ENCODE measurements at places on chromosomes 13 and 19.
A peak's percentile ranks its signal among the peaks of the same experiment; 100 is the strongest.

GRCh38 chr13:41605319-41606285 lies 148.3 kb downstream of the RGCC start:
- no peak for DNase-seq

GRCh38 chr19:51986309-51987291 lies at the start of gene ZNF350:
TSS of gene ZNF350 (minus strand) at chr19:51986840. CDS start at chr19:51974360, 12,480 bp downstream.
- DNase-seq, result peak; percentile 69

DNA sequence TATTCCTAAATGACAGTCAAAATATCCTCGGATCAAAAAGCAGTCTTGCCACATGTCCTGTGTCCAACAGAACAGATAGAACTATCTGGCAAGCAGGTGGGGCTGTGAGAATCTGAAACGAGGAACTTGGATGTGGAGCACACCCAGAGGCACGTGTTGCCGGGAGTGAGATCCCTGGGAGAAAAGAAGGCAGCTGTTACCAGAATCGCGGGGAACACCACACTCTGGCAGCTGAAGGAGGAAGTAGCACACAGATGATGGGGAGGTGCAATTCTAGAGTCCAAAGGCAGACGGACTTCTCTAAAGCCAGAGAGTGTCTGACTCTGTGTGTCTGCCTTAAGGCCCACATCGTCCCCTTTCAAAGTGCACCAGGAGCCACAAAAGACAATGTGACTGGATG lies 22.3 kb downstream of the SLC7A1 start:
- no peak for DNase-seq

DNA sequence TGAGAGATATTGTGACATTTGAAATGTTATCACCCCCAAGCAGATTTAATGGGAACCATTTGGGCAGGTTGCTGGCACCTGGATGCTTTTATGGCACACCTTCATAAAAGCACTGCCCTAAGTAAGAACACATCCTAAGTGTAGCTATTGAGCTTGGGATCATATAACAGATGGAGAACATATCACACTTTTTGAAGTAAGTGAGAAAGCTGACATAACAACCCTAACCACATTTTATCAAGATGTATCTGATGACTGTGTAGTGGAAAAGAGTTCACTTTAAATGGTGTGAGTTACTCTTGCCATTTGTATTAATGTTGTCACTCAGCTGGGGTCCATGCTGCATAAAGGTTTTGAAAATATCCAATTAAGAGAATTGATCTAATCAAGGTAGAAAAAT lies 287.9 kb downstream of the DCLK1 start:
- no peak for DNase-seq

GRCh38 chr19:7349961-7350711 lies 1.4 kb downstream of the ARHGEF18 start:
- peak; percentile 65 for DNase-seq

DNA sequence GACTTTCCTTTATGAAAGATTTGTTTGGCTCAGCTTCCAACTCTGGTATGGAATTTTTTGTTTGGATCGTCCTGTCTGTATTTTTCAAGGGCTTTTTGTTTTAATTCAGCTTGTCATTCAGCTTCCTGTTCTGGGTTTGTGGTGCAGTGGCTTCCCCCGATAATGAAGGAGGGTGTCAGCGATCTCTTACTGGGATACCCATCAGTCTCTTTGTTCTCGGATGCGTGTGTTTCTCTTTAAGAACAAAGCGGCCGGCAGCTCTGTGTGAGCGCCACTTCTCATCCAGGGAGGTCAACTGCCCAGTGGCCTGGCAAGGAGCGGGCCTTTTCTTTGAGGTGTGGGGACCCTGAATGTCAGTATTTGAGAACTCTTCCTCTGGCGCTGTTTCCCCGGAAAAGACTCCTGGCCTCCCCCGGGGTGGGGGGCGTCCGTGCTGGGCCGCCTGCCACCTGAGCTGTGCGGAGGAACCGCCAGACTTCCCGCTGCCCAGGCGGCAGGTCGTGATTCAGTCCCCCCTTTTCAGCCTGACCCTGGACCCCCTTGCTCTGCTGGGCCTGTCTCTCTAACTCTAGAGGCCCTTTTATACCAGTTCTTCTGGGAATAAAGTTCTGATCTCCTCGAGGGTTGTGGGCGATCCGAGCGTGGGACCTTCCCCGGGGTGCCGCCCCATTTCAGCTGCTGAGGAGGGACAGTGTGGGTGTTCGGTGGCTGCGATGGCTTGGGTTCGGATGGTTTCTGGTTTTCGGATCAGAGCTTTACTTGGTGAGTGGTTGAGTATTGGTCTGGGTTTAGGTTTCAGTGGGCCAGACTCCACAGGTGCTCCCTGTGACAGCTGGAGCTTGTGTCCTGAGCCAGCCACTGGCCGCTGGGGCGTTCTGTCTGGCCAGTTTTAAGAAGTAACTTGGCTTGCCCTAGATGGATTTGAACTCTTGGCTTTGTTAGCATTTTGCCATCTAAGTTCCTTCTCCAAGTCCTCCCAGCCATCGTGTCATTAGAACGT lies 3.4 kb downstream of the SF3A2 start:
- no peak for DNase-seq

DNA sequence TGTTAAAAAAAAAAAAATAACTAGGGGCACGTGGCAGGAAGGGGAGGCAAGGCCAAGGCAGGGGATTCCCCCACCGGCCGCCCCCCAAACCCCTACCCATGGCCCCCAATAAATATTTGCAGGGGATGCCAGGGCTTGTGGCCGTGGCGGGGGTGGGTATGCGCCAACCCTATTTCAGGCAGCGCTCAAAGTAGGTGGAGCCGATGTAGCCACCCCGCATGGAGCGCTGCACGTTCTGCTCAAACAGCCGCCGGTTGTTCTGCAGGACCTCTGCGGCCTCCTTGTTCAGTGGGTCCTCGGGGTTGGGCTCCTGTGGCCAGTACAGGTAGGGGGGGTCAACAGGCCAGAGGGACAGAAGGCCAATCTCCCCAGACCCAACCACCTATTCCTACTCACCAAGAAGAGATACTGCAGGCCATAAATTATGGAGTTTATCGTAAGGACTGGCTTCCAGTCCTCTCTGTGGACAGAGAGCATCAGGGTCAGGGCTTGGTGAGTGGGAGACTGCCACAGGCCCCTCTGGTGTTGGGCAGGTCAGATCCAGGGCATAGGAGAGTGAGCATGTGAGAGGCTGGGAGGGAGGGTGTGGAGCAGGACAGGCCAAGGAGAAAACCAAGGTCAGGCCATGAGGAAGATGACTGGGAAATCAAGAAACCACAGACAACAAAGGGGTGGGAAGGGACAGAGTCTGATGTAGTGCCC lies 1.2 kb upstream of the CHMP2A start:
- DNase-seq, result no peak

- DNase-seq, result no peak
Observed at GRCh38 chr19:39953915-39954314, 17.1 kb upstream of the PSMC4 start.

DNA sequence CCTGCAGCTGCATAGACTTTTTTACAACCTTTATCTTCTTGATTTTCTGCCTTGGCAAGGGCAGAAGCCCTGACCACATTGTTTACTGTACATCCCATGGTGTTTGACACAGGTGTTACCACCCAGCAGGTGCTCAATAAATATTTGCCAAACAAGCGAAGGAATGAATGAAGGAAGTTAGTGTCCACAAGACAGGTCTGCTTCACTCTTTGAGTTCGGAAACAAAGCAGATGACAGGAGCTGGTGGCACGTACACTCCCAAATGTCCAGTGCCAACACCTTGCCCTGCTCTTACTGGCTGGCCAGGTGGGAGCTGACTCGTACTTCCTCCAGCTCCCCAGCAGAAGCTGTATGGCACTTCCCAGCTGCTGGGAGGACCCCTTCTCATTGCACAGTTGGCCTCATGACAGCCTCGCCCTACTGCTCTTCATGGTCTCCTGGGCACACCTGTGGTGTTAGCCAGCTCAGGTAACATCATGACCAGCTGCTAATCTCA lies 22.0 kb upstream of the MUC16 start:
- no peak for DNase-seq

DNA sequence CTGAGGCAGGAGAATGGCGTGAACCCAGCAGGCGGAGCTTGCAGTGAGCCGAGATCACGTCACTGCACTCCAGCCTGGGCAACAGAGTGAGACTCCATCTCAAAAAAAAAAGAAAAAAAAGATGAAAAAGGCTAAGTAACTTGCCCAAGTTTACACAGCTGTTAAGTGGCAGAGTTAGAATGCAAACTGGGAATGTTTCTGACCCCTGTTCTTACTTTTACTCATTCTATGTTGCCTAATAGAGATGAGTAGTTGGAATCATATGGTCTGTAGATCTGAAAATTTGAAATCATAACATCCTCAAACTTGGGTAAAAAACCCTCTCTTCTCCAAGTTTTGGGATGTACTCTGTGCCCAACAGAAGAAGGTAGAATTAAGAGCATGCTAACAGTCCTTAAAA lies 235.8 kb upstream of the RFC3 start:
- DNase-seq, result no peak

DNA sequence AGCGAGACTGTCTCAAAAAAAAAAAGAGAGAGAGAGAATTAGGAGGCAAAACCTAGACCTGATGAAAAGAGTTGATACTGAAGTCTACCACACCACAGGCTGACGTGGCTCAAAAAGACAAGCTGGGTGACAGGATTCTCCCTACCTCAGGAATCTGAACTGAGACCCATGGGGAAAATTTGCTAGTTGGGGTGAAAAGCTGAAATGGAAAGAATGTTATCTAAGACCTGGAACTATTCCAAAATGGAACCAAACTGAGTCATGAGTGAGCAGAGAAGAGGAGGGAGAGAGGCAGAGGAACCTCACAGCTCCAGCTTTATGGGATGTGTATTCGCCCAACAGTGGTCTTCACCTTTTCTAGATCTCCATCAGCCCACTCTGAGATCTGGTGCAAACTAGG lies 11.7 kb downstream of the SMG9 start:
- DNase-seq, result no peak

DNA sequence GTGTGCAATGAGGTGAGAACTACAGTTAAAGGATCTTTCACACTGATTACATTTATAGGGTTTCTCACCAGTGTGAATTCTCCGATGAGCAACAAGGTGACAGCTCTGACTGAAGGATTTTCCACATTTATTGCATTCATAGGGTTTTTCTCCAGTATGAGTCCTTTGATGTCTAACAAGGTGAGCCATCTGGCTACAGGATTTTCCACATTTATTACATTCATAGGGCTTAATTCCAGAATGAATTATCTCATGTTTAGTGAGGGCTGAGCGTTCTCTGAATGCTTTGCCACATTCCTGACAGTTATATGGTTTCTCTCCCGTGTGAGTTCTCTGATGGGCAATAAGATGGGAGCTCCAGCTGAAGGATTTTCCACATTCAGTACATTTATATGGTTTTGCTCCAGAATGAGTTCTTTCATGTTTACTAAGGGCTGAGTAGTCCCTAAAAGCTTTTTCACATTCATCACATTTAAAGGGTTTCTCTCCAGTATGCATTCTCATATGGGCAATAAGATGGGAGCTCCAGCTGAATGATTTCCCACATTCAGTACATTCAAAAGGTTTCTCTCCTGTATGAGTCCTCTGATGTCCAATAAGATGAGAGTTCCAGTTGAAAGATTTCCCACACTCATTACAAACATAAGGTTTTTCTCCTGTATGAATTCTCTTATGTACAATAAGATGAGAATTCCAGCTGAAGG lies 4.4 kb upstream of the C19orf18 start:
- DNase-seq, result no peak

GRCh38 chr19:13681509-13681908 lies 82.8 kb upstream of the MRI1 start:
- no peak for DNase-seq

- DNase-seq, result no peak
Observed at GRCh38 chr19:30269638-30270037, 102.5 kb upstream of the ZNF536 start.

- DNase-seq, result no peak
Observed at GRCh38 chr19:16200038-16201010, 2.6 kb downstream of the AP1M1 start.

- no peak for DNase-seq
Observed at GRCh38 chr13:39892721-39893685, 237.5 kb downstream of the COG6 start.

DNA sequence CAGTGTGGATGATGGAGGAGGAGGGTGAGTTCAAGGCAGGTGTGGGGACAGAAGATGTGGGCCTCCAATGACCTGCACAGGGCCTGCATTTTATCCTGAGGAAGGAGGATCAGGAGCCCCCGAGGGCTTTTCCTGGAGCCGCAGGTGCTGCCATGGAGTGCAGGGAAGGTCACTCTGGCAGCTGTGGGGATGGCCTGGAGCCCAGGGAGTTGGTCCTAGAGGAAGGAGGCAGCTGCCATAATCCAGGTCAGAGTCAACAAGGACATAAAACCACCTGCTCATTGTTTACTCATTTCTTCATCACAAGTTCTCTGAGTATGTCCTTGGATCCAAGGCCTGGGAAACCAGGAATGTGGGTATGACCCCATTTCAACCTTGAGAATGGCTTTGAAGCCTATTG lies 87.2 kb downstream of the SCGB2B2 start:
- no peak for DNase-seq

- no peak for DNase-seq
Observed at GRCh38 chr19:47152632-47153031, 22.0 kb downstream of the SAE1 start.

- no peak for DNase-seq
Observed at GRCh38 chr13:40605573-40605972, 60.9 kb downstream of the FOXO1 start.

GRCh38 chr13:70814684-70815083 lies 706.4 kb upstream of the KLHL1 start:
- DNase-seq, result no peak

DNA sequence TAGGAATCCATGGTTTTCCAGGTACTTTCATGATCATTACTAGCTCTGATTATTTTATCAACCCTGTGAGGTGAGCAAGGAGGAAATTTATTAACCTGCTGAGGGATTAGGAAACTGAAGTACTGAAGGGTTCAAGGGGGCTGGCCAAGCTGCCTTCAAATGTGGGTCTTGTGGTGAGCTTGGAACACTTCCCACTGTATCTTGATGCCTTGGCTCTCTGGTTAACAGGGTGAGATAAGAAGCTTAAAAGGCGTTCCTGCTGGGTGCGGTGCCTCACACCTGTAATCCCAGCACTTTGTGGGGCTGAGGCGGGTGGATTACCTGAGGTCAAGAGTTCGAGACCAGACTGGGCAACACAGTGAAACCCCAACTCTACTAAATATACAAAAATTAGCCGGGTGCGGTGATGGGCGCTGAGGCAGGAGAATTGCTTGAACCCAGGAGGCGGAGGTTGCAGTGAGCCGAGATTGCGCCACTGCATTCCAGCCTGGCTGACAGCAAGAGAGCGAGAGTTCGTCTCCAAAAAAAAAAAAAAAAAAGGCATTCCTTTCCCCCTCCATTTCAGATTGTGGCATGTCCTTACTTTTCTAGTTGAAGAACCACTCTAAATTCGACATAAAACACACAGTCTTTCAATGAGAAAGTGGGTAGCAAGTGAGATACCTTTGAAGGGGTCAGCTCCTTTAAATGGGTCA lies 70.2 kb downstream of the KLF2 start:
- DNase-seq, result no peak
